ENCODE measurements at places on chromosomes 4 and X.

GRCh38 chr4:139607502-139608060, 51.6 kb upstream of the SETD7 start:
- DNase-seq: no peak

GRCh38 chr4:5399790-5400421, 308.5 kb downstream of the EVC2 start:
- no peak for DNase-seq

GRCh38 chr4:142474398-142475087, 371.6 kb downstream of the INPP4B start:
- no peak for DNase-seq

DNA sequence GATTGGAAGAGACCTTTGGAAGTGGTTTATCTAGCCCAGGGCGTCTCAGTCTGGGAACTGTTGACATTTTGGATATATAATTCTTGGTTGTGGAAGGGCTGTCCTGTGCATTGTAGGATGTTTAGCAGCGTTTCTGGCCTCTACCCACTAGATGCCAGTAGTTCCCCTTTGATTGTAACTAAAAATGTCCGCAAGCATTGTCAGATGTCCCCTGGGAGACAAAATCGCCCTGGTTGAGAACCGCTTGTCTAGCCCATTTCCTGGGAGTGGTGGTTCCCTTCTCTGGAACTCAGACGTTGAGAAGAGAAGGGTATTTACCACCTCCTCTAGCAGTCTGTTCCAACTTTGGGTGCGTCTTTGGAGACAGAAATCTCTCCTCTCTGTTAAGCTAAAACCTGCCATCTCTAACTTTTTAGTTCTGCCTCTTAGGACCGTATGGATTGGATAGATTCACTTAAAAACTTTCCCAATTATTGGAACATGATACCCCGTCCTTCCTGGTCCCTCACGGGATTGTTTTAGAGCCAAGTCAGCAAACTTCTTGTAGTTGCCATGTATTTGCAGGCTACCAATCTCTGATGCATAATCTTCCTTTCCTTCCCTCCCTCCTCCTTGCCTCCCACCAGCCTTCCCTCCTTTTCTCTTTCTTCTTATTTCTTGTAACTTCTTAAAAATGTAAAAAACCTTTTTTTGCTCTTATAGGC, 13.9 kb downstream of the TMEM165 start:
- peak; percentile 7 for DNase-seq

DNA sequence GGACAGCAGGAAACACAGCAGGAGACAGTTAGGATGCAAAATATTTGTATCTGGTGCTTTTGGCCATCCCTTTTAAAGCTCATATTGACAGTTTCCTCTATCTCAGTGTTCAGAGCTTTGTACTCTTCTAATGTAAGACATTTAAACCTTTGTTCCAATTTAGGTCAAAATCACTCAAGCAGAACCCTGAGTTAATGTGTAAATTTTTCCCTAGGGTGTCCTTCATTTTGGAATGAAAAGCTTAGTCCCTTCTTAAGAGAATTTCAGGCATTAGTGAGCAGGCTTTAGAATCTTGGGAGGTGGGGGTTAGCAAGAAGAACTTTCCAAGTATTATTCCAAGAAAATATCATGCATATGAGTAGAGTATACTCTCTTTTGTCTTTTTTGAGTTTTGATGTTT, 188.7 kb downstream of the GBA3 start:
- DNase-seq: no peak
